K562 (cell line): ENCODE measurements at places on chromosomes 7 and 10. TPM values are rescaled to one million over a fixed set of nuclear protein-coding genes. Genes with fewer than 3 reads are reported as not detected.

Gene CLCN1
- not detected in 2 replicates for total RNA-seq

GRCh38 chr10:117653170-117653515 lies 110.6 kb downstream of the EMX2 start:
- no peaks in the 10 kb centered on the region for H3K4me1 ChIP-seq
- H3K36me3 ChIP-seq: no peaks in the 10 kb centered on the region
- no peak overlapping the region for H3K27ac ChIP-seq
- H3K4me3 ChIP-seq: no peak overlapping the region

- no peak overlapping the region for H3K27ac ChIP-seq
- DNase-seq: no peak
- H3K4me1 ChIP-seq: no peaks in the 10 kb centered on the region
- H3K4me3 ChIP-seq: no peak overlapping the region
- no peaks in the 10 kb centered on the region for H3K36me3 ChIP-seq
Measured at GRCh38 chr10:34063592-34063991, 729.1 kb upstream of the NRP1 start.

DNA sequence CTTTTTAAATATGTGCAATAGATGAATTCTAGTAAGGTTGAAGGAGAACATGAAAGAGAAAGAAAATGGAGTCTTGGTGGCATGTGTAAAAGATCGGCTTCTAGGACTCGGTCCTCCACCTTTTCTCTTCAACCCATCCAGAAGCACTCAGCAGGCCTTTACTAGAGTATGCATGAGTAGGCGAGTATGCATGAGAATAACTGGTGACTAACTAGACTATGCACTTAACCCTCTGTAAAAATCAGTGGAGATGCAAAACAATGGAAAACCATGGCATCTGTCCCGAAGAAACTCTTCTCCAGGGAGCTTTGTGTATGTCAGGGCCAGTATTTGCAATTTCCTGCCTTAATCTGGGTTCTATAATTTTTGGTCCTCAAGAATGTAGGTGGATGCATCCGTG lies 40.0 kb upstream of the GRB10 start:
- no peak for DNase-seq
- H3K27ac ChIP-seq: no peak overlapping the region
- peaks cover 13% of the 10 kb centered on the region for H3K27me3 ChIP-seq
- no peak overlapping the region for H3K4me3 ChIP-seq
- H3K4me1 ChIP-seq: no peaks in the 10 kb centered on the region; the same call in 1 of the 3 replicates
- H3K36me3 ChIP-seq: no peaks in the 10 kb centered on the region

GRCh38 chr10:85284778-85285770 lies 956.7 kb downstream of the CCSER2 start:
- H3K36me3 ChIP-seq: no peaks in the 10 kb centered on the region
- H3K27ac ChIP-seq: no peak overlapping the region
- no peak for DNase-seq
- H3K4me1 ChIP-seq: no peaks in the 10 kb centered on the region
- no peaks in the 10 kb centered on the region for H3K27me3 ChIP-seq
